M059J (cell line): ENCODE measurements at places on chromosomes 2 and 18.

DNA sequence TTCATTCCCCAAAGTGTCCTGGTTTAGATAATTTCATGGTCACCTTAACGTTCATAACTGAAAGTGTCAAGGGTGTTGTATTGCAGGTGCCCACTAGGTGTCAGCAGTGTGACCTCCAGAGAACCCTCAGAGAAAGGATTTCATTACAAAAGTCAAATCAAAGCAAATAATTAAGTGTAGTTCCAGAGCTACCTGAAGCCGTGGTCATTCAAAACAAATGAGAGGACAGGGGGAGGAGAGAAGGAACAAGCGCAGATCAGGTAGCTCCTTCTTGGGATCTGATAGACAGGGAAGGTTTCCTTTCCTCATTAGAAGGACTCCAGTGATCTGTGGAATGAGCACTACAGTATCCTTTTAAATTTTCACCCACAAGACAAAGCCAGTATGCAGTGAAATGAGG lies at the start of gene SLC9A4:
TSS of gene SLC9A4 (plus strand) at position 207 of the 400 bp plus-strand sequence. CDS start 534 bp downstream, outside the sequence.
- DNase-seq: peak; percentile 35

DNA sequence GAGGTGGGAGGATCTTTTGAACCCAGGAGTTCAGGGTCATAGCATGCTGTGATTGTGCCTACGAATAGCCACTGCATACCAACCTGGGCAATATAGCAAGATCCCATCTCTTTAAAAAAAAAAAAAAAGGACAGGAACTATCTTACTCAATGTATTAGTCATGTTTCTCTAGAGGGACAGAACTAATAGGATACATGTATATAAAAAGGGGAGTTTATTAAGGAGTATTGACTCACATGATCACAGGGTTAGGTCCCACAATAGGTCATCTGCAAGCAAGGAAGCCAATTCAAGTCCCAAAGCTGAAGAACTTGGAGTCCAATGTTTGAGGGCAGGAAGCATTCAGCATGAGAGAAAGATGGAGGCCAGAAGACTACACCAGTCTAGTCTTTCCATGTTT lies 18.8 kb upstream of the CASP10 start:
- DNase-seq: no peak

DNA sequence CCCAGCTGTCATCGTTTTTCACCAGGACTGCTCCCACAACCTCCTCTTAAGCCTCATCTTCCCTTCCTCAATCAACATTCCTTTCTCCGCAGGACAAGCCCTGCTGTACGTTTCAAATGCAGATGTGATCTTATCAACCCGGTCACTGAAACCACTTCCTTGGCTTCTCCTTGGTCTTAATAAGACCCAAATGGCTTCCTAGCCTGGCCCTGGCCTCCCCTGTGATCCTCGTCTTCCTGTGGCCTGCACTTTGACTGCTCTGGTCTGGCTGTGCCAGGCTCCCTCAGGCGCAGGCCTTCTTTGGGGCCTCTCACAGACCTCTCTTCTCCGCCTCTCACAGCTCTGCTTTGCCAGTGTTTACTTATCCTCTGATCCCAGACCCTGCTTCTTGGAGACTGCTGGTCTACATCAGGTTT lies 4.7 kb upstream of the ADNP2 start:
- DNase-seq: no peak

- DNase-seq: no peak
Measured at GRCh38 chr2:36704475-36705150, 8.1 kb downstream of the VIT start.

GRCh38 chr18:9852266-9853081 lies 33.3 kb upstream of the TXNDC2 start:
- no peak for DNase-seq
